Aorta (tissue), 5 donors: ENCODE measurements at places on chromosomes 2 and 18. TPM values are rescaled to one million over a fixed set of nuclear protein-coding genes. Genes with fewer than 3 reads are reported as not detected.

DNA sequence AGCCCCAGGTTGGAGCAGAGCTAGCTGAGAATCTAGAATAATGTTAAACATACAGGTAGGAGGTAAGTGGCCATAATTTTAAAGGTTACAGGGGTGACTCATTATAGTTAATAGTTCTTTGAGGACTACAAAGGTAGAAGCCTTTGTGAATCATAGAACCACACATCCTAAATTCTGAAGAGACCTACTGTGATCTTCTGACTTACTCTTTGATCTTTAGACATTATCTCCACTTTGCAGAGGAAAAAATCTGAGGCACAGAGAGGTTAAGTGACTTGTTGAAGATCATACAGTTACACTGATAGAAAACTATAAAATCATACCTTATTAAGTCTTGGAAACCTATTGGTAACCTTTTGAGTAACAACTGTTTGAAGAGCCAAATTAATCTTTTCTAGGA lies 1051.3 kb upstream of the NRXN1 start:
- H3K27ac ChIP-seq, result no peak overlapping the region
- H3K36me3 ChIP-seq, result no peaks in the 10 kb centered on the region
- no peak for DNase-seq
- no peaks in the 10 kb centered on the region for H3K27me3 ChIP-seq
- H3K4me3 ChIP-seq, result no peak overlapping the region

- peak overlapping the region; percentile 34 for H3K4me3 ChIP-seq
- no peaks in the 10 kb centered on the region for H3K27me3 ChIP-seq
- H3K36me3 ChIP-seq, result no peaks in the 10 kb centered on the region
- H3K4me1 ChIP-seq, result no peaks in the 10 kb centered on the region
- H3K27ac ChIP-seq, result peak overlapping the region; percentile 82
Observed at GRCh38 chr2:189407281-189408209, 33.7 kb upstream of the WDR75 start.

DNA sequence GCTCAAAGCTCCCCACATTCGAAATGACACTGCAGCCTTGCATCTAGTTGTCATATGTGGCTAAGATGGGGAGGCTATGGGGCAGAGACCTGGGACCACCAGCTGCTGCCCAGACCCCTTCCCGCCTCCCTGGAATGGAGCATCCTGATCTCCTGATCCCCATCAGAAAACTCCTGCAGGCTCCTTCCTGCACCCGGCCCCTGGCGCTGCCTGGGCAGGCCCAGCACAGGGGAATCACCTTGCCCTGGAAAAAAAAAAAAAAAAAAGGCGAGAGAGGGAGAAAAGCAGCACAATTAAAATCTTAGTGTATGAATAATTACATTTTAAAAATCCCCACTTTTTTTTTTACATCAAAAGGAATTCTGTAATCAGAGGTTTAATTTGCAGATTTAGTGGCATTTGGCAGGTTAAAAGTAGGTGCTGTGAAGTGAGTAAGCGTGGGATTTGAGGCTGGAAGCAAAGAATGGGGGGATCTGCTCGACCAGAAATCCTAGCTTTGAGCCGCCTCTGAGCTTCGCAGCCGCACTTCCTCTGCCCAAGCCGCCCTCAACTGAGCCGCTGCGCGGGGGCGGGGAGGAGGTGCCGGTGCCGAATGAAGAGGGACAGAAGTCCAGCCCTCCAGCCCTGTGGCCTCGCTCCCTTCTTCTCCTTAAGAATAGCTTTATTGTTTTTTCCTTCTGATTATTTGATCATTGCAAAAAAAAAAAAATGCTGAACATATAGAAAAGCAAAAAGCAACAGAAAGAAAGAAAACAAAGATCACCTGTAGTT lies 30.0 kb downstream of the THNSL2 start:
- H3K4me3 ChIP-seq, result no peak overlapping the region
- no peaks in the 10 kb centered on the region for H3K36me3 ChIP-seq
- H3K27me3 ChIP-seq, result no peaks in the 10 kb centered on the region
- H3K4me1 ChIP-seq, result no peaks in the 10 kb centered on the region

GRCh38 chr2:222827417-222827816 lies 33.4 kb upstream of the ACSL3 start:
- H3K27ac ChIP-seq, result no peak overlapping the region
- no peaks in the 10 kb centered on the region for H3K4me1 ChIP-seq
- H3K4me3 ChIP-seq, result no peak overlapping the region
- no peaks in the 10 kb centered on the region for H3K27me3 ChIP-seq
- no peak for DNase-seq
- H3K36me3 ChIP-seq, result no peaks in the 10 kb centered on the region

DNA sequence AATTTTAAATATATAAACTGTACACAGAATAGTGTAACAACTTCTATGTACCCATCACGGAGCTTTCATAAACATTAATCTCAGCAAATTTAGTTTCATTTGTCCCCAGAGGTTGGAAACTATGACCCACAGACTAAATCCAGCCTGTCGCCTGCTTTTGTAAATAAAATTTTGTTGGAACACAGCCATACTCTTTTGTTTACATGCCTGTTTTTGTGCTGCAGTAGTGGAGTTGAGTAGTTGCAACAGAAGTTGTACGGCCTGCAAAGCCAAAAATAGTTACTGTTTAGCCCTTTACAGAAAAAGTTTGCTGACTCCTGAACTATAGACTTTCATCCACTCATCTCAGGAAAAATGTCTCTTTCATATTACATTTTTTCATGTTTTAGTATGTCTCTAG lies 39.8 kb downstream of the RBM45 start:
- no peaks in the 10 kb centered on the region for H3K27me3 ChIP-seq
- H3K4me3 ChIP-seq, result no peak overlapping the region
- no peaks in the 10 kb centered on the region for H3K36me3 ChIP-seq
- H3K4me1 ChIP-seq, result no peaks in the 10 kb centered on the region
- H3K27ac ChIP-seq, result no peak overlapping the region
- no peak for DNase-seq

GRCh38 chr2:7759898-7760297 lies 842.7 kb downstream of the RNF144A start:
- H3K4me3 ChIP-seq, result no peak overlapping the region
- no peak for DNase-seq

DNA sequence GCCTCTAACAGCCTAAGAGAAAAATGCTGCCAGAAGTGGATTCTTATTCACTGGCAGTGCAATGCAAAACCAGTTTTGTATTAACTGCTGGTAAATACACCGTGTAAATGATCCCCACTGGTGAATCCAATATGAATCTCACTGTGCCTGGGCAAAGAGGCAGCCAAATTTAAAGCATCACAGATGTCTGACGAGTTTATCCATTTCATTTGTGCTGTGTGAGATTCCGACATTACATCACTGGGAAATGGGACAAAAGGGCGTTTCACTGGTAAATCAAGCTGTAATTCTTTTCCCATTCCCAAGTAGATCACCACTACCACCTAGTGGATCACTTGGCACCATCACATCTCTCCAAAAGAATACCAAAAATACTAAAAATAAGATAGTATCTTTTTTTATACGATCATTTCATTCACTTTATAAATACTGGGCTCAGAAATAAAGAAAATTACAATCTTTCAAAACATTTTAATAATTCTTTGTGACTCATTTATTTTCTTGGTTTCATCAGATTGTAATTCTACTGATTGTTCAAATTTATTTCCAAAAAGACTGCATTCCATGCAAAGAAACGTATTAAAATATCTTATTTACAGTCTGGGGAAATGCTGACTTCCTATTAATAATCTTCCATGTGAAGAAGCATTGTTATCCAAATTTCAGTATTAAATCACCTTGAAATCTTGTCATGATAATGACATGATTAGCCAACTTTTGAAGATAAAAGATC lies 125.6 kb downstream of the GRB14 start:
- H3K27me3 ChIP-seq, result no peaks in the 10 kb centered on the region
- no peak overlapping the region for H3K4me3 ChIP-seq
- H3K27ac ChIP-seq, result no peak overlapping the region
- no peaks in the 10 kb centered on the region for H3K36me3 ChIP-seq
- H3K4me1 ChIP-seq, result no peaks in the 10 kb centered on the region

DNA sequence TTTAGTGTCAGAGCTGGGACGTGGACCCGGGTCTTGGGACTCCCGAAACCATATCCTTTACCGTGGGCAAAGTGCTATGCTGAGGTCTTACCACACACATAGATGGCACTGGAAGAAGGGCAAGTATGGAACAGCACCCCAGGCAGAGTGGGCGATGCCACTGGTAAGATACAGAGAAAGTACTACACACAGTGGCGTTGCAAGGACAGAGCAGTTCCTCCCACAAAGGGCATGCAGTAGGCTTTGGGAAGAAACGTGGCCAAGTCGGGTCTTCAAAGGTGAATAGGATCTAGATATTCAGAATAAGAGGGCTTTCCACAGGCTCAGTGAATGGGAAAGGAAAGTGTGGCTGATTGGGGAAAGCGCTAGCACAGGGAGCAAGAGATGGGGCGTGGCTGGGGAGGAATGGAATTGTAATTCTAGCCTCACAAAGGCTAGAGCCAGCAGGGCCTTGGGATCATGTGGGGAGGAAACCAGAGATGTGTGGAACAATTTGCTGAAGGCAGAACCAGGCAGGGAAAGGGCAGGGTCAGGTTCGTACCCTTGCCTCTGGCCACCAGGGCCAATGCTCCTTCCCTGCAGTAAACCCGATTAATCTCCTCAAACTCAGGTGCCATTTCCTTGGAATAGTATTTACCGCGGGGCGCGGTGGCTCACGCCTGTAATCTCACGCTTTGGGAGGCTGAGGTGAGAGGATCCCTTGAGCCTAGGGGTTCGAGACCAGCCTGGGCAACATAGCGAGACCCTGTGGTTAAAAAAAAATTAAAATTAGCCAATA lies 36.0 kb downstream of the PCBP1 start:
- H3K36me3 ChIP-seq, result no peaks in the 10 kb centered on the region
- H3K4me3 ChIP-seq, result no peak overlapping the region
- no peaks in the 10 kb centered on the region for H3K27me3 ChIP-seq
- DNase-seq, result peak; percentile 77

- H3K27ac ChIP-seq, result no peak overlapping the region
- H3K27me3 ChIP-seq, result no peaks in the 10 kb centered on the region
- no peaks in the 10 kb centered on the region for H3K36me3 ChIP-seq
- DNase-seq, result no peak
Observed at GRCh38 chr18:47531717-47532116, 280.3 kb upstream of the SKOR2 start.

DNA sequence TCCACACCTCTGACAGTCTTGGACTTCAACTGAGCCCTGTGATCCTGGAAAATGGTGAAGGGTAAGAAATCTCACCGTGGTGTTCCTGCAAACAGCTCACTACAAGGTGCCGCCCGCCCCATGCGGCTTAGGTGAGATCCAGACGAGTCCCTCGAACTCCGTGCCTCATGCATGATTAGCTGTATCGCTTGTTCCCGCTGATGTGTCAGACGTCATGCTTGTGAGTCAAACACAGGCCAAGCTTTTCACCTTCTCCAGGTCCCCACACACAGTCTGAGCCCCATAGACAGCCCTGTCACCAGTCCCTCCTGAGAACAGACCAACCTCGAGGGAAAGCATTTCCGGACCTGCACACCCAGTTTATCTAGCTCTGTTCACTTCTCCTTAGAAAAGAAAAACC lies 740.5 kb downstream of the GALR1 start:
- H3K4me3 ChIP-seq, result no peak overlapping the region
- no peaks in the 10 kb centered on the region for H3K36me3 ChIP-seq
- H3K27ac ChIP-seq, result no peak overlapping the region
- H3K4me1 ChIP-seq, result no peaks in the 10 kb centered on the region
- H3K27me3 ChIP-seq, result no peaks in the 10 kb centered on the region

DNA sequence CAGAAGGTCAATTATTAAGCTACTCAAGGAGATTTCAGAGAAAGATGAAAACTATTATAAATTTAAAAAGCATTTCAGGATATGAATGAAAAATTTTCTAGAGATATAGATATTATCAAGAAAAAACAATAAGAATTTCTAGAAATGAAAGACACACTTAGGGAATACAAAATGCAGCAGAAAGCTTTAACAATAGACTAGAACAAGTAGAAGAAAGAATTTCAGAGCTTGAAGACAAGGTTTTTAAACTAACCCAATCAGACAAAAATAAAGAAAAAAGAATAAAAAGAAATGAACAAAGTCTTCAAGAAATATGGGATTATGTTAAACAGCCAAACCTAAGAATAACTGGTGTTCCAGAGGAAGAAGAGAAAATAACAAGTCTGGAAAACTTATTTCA lies 34.4 kb downstream of the FLACC1 start:
- DNase-seq, result no peak
- peaks cover 3% of the 10 kb centered on the region for H3K36me3 ChIP-seq
- H3K27ac ChIP-seq, result no peak overlapping the region
- no peaks in the 10 kb centered on the region for H3K4me1 ChIP-seq

GRCh38 chr2:71850306-71850801 lies 297.3 kb downstream of the CYP26B1 start:
- H3K27me3 ChIP-seq, result no peaks in the 10 kb centered on the region
- no peaks in the 10 kb centered on the region for H3K36me3 ChIP-seq
- peak overlapping the region; percentile 78 for H3K27ac ChIP-seq
- no peak overlapping the region for H3K4me3 ChIP-seq
- peaks cover 3% of the 10 kb centered on the region for H3K4me1 ChIP-seq

GRCh38 chr2:74653589-74653984 lies 460 bp upstream of the SEMA4F start:
- DNase-seq, result no peak
- no peaks in the 10 kb centered on the region for H3K36me3 ChIP-seq
- no peaks in the 10 kb centered on the region for H3K27me3 ChIP-seq
- H3K4me1 ChIP-seq, result no peaks in the 10 kb centered on the region
- peak overlapping the region; percentile 2 for H3K4me3 ChIP-seq

- no peaks in the 10 kb centered on the region for H3K27me3 ChIP-seq
- no peak overlapping the region for H3K27ac ChIP-seq
- H3K36me3 ChIP-seq, result no peaks in the 10 kb centered on the region
- no peaks in the 10 kb centered on the region for H3K4me1 ChIP-seq
- H3K4me3 ChIP-seq, result no peak overlapping the region
Observed at GRCh38 chr2:25009954-25010353, 31.9 kb upstream of the EFR3B start.

DNA sequence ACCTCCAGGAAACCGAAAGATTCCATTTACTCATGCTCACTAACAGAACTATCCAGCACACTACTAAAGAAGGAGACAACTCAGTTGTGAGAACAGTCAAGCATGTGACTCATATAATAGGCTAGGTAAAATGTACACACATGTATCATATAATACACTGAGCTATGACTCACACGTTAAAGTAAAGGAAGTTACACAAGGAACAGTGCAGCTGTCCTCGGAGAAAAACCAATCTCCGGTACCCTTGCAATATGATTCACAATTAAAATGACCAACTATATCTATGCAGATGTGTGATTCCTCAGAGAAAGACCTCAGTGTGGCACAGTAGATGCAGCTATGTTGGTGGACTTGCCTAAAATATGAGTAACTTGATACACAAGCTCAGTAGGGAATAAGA lies 76.5 kb downstream of the STRN start:
- H3K36me3 ChIP-seq, result peaks cover 2% of the 10 kb centered on the region
- no peak for DNase-seq
- H3K4me3 ChIP-seq, result no peak overlapping the region
- no peaks in the 10 kb centered on the region for H3K4me1 ChIP-seq
- H3K27me3 ChIP-seq, result no peaks in the 10 kb centered on the region

Gene HRH4
- 0.10 TPM for total RNA-seq

Gene PID1
- total RNA-seq, result 88.6 TPM

Gene UCN
- 1.2 TPM for total RNA-seq

Gene ADCYAP1
- total RNA-seq, result 6.5 TPM

Gene DYSF
- total RNA-seq, result 21.3 TPM

Gene C2orf92
- 10.3 TPM for total RNA-seq

Gene PLCD4
- total RNA-seq, result 1.6 TPM
